ENCODE measurements at places on chromosomes 6 and 20. TPM values are rescaled to one million over a fixed set of nuclear protein-coding genes. Genes with fewer than 3 reads are reported as not detected.

GNRH2 gene
- polyA plus RNA-seq = 0.40 TPM

DEFB126 gene
- not detected for polyA plus RNA-seq

UBE2C gene
- 64.0 TPM for polyA plus RNA-seq

PAQR8 gene
- polyA plus RNA-seq = 31.4 TPM

PAX1 gene
- 0.21 TPM for polyA plus RNA-seq

DNA sequence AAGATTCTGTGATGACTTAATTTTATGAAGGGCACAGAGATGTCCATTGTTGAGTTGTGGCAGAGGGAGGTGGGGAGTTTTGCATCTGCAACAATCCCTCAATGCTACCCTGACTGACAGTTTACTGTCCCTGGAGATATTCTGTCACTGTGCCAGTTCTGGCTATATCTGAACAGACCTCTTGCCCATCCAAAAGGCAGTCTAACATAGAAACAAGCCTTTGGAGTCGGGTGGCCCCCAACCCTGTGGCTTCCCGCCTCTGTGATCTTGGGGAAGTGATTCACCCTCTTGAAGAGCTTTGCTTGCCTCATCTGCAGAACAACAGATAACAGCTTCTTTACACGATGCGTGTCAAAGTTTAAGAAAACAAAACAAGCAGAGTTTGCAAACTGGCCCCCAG lies 3.8 kb upstream of the E2F1 start:
- no peak for DNase-seq

GRCh38 chr6:136720045-136720770 lies 72.1 kb downstream of the MAP3K5 start:
- no peak for DNase-seq

DNA sequence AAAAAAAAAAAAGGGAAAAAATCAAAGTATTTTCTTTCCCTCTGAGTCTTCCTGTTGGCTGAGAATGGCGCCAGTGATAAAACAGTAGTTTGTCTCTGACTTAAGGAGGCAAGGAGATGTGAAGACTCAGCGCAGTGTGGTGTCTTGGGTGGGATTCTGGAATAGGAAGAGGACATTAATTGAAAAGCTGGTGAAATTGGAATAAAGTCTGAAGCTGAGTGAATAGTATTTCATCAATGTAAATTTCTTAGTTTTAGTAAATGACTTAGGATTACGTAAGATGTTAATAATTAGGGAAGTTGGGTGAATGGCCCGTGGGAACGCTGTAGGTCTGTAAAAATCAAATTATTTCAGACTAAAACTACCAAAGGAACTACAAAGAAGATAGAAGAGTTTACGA lies 122.8 kb upstream of the ZNF217 start:
- DNase-seq = no peak

DNA sequence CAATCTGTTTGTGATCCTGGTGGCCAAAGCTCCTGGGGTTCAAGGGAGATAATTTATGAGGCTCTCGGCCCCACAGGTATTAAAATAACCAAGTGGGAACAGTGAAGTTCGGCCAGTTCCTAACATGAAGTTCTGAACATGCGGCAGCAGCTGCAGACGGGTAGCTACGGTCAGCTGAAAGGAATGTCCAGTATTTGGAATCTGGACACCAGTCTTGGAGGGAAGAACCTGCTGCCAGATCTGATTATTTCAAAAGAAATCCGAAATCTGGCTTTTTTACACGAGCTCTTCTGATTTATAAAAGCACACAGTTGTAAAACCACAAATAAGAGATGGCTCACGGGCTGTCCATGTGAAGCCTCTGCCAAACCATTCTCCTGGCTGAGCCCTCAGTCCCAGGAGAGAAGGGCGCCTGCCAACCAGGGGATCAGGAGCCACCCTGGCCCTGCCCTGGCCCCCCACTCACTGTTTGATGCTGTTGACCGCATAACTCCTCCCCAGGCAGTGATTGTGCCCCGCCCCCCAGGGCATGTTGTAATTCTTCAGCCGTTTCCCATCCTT lies 28.2 kb upstream of the KCNB1 start:
- DNase-seq = no peak

- DNase-seq = no peak
Measured at GRCh38 chr6:56944661-56945060, 10.2 kb upstream of the BEND6 start.

DNA sequence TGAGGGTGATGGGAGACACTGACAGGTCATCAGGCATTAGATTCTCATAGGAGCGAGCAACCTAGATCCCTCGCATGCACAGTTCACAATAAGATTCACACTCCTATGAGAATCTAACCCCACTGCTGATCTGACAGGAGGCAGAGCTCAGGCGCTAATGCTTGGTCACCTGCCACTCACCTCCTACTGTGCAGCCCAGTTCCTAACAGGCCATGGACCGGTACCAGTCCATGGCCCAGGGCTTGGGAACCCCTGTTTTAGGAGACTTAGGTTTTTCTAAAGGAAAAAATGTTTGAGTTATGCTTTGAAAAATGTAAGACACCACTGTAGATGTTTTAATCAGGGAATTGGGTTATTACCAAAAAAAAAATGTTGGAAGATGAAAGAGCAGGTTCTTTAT lies 6.7 kb downstream of the HLA-E start:
- no peak for DNase-seq
